ENCODE measurements at places on chromosomes 1 and 21. TPM values are rescaled to one million over a fixed set of nuclear protein-coding genes. Genes with fewer than 3 reads are reported as not detected.

FMO5 gene
- 4.5 TPM for polyA plus RNA-seq

PGLYRP4 gene
- not detected for polyA plus RNA-seq

SELL gene
- polyA plus RNA-seq, result 4.7 TPM

NTMT2 gene
- 0.59 TPM for polyA plus RNA-seq

OR10J1 gene
- not detected for polyA plus RNA-seq

RAB3B gene
- 60.0 TPM for polyA plus RNA-seq

PCAT6 gene
- polyA plus RNA-seq, result 14.5 TPM

HSD11B1 gene
- 5.9 TPM for polyA plus RNA-seq

CLCNKB gene
- 0.44 TPM for polyA plus RNA-seq

RYR2 gene
- 1.2 TPM for polyA plus RNA-seq

Data from brain (organoid and tissue), 16 donors.